ENCODE measurements at places on chromosomes 6 and 20.

- DNase-seq, result no peak
Measured at GRCh38 chr20:41664584-41664983, 46.4 kb upstream of the CHD6 start.

- no peak for DNase-seq
Measured at GRCh38 chr6:92826633-92827032, 592.7 kb downstream of the EPHA7 start.

DNA sequence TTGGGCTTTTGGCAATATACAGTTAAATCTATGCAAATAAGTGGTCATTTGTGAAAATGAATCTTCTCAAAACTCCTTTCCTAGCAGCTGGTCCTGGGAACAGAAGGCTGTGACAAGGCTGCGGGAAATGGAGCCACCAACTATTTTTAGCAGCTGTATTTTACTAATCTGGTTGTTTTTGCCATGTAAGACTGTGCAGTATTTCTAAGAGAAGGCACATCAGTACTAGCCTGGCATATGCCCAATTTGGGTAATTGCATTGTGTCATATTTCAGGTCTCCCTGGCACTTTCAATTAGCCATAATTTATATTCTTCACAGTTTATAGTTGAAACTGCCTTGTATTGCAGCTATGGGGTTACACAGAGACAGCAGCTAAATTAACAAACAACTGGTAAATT lies 109.6 kb downstream of the MANEA start:
- no peak for DNase-seq

GRCh38 chr20:60126975-60127374 lies 168.8 kb downstream of the CDH26 start:
- DNase-seq, result no peak

DNA sequence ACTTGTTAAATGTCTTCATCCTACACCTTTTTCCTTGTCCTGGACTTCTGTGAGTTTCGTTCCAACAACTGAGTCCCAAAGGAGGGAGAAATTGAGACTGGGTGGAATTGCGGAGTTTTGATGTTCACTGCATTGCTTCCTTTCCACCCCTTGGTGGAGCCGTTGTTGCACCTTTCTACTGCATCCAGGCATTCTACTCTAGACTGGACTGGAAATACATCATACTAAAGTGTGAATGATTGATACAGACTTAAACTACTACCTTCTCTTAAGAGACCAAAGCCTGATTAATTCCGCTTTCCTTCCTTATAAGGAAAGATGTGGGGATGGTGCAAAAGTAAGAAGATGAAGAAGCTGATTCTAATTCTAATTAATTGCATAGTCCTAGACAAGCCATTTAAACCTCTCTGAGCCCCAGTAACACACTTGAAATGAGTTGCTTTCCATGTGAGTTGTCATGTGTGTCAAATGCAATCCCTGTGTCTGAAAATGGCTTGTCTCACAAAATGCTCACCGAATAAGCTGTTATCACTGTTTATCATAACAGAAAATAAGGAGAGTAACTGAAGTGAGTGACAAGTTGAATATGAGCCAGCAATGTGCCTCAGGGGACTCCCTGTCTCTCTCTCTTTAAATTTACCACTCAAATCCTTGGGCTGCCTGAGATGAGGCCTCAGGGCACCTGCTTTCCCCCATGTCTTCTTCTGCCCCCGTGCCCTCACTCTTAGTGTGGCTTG lies 338.3 kb upstream of the CHD6 start:
- no peak for DNase-seq

DNA sequence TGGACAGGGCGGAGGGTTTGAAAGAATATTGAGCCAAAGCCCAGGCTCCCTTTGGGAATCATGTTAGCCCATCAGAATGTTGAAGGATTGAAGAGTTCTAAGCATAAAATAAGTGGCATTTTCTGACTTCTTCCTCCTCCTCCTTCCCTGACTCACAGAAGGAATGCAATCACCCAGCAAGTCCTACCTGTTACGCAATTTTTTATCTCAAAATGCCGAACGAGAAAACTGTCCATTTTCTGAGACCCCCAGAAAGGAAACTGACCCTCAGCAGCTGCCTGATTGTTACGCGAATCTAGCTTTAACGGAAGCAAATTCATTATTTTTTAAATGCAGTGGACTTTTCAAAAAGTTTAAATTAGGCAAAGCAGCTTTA lies 4.7 kb upstream of the DNAJC5 start:
- no peak for DNase-seq

GRCh38 chr6:8562125-8562524 lies 126.8 kb upstream of the SLC35B3 start:
- DNase-seq, result no peak

- DNase-seq, result no peak
Measured at GRCh38 chr20:2213401-2213800, 82.4 kb upstream of the TGM3 start.

DNA sequence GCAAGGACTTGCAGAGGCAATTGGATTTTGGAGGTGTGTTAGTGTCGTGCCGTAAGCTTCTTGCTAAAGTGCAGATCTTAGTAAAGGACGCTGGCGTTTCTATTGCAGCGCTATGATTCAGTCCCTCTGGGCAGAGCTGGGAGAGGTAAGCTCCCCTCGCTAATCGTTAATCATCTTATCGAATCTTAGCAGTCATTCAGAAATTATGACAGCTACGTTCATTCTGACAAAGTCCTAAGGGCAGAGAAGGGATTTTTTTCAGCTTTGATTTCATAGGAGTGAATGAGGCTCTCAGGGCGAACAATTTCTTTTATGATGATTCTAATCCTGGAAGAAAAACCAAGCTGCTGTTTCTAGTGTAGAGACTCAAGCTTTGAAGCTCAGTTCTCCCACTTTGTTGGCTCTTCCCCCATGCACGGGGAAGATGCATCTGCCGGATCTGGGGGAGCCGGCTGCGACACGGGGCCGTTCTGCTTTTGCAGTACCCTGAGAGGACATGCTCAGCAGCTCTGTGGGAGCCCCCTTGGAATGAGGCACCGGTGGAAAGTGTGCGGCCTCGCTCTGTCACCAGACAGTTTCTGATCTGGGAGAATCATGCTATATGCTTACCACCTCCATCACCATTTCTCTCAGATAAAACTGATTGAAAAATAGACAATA lies 79.1 kb upstream of the SLC22A23 start:
- DNase-seq, result no peak

DNA sequence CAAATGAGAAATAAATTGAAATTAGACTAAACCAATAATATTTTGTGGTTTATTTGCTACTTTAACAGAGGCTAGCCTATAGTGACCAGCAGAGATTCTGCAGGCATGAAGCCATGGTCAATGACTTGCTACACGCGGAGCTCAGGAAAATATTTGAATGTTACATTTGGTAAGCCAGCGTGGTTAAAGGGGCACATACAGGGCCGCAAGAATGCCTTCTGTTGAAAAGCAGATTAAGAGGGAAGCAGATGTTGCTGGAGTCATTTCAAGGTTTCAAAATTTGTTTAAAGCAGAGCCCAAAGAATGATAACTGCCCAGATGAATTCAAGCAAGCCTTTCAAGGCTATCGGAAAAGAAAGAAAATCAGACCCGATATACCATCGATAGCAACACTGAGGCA lies 294.3 kb upstream of the MAN1A1 start:
- no peak for DNase-seq

GRCh38 chr6:169944415-169944814 lies 193.0 kb downstream of the ERMARD start:
- no peak for DNase-seq

GRCh38 chr6:108293527-108294296 lies 1.1 kb upstream of the AFG1L start:
- no peak for DNase-seq

DNA sequence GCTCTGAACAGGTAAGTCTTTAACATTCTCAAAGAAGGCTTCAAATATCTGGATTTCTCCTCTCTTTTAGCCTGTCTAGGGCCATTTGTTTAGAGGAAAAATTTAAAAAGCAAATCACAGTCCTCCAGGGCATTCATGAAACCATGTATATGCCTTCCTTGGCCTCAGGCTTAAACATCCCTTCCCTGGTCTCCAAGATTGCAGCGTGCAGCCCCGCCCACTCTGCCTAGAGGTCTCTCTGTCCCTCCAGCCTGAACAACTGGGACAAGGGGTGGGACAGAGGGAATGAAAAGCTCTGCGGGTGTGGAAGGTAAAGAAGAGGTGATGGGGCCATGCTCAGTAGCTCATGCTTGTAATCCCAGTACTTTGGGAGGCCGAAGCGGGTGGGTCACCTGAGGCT lies 9.8 kb upstream of the CBFA2T2 start:
- no peak for DNase-seq

Data from CD4-positive, alpha-beta T cell treated with Interleukin-15 for 4 hours (primary cell).